CD8-positive, alpha-beta memory T cell (primary cell): ENCODE measurements at places on chromosomes 3 and 15. TPM values are rescaled to one million over a fixed set of nuclear protein-coding genes. Genes with fewer than 3 reads are reported as not detected.

The CYP8B1 gene
- not detected for polyA plus RNA-seq

The NME9 gene
- polyA plus RNA-seq, result 0.44 TPM

The LCTL gene
- not detected for polyA plus RNA-seq

- no peak overlapping the region for H3K4me3 ChIP-seq
- H3K27me3 ChIP-seq, result no peaks in the 10 kb centered on the region
- H3K36me3 ChIP-seq, result no peaks in the 10 kb centered on the region
- DNase-seq, result no peak
- no peak overlapping the region for H3K27ac ChIP-seq
- no peaks in the 10 kb centered on the region for H3K4me1 ChIP-seq
Measured at GRCh38 chr3:157347577-157348303, 88.9 kb upstream of the PTX3 start.

DNA sequence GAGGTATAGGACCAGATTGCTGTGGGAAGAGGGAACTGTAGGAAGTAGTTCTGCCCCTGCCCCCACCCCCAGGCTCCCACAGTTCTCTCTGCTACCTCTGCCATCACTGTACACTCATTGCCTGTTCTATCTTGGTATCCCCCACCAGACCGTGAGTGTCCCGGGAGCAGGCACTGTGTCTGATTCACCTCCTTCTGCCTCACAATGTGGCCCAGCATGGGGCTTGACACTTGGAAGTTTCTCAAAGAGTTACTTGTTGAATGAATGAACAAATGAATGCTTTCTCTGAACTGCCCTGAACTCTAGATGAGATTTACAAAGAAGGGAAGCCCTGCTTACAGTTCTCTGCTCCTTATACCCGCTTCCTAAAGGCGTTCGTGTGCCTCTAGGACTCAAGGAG lies 27.1 kb upstream of the PIK3CB start:
- H3K4me3 ChIP-seq, result no peak overlapping the region
- no peaks in the 10 kb centered on the region for H3K27me3 ChIP-seq
- no peaks in the 10 kb centered on the region for H3K4me1 ChIP-seq
- DNase-seq, result no peak
- H3K27ac ChIP-seq, result no peak overlapping the region
- no peaks in the 10 kb centered on the region for H3K36me3 ChIP-seq

DNA sequence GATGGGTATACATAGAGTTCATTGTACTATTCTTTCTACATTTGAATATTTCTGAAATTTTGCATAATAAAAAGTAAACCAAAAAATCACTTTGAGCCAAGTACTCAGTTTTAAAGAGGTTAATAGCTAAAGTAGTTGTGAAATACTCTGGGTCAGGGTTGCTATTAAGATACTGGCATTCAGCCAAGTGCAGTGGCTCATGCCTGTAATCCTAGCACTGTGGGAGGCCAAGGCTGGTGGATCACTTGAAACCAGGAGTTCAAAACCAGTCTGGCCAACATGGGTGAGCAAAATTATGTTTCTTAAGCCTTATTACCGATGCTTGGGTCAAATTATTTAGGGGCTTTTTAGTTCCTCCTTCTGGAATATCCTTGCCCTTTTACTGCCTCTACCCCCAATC lies 122.0 kb upstream of the MELTF start:
- no peaks in the 10 kb centered on the region for H3K27me3 ChIP-seq
- DNase-seq, result no peak
- no peak overlapping the region for H3K27ac ChIP-seq

DNA sequence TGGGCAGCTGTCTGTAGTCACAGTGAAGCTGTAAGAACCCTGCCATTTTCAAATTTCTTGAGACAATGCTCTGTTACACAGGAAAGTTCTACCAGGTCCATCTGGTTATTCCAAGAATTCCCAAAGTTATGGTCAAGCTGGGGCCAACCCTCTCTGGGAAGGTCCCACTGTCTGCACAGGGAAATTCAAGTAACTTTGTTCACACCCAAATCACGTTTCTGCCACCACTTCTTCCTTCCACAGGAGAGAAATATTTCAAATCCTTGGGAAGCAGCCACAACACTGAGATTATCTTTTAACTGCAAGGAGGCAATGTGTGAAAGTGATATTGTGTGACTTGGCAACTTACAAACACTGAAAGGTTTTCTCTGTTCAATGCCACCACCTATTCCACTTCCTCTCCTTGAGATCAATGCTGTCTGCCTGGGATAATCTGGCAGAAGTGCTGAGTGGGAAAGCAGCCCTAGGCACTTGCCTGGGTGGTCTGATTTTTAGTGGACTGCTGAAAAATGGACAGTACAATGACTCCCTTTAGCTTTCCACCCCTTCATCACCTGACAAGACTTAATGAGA lies 5.6 kb downstream of the SCAMP2 start:
- H3K4me1 ChIP-seq, result peaks cover 80% of the 10 kb centered on the region
- H3K27me3 ChIP-seq, result no peaks in the 10 kb centered on the region
- DNase-seq, result no peak
- peak overlapping the region; percentile 9 for H3K4me3 ChIP-seq
- no peaks in the 10 kb centered on the region for H3K36me3 ChIP-seq

GRCh38 chr3:194431554-194431953 lies 32.5 kb upstream of the GP5 start:
- no peaks in the 10 kb centered on the region for H3K4me1 ChIP-seq
- H3K4me3 ChIP-seq, result no peak overlapping the region
- peaks cover 39% of the 10 kb centered on the region for H3K36me3 ChIP-seq
- no peak overlapping the region for H3K27ac ChIP-seq

DNA sequence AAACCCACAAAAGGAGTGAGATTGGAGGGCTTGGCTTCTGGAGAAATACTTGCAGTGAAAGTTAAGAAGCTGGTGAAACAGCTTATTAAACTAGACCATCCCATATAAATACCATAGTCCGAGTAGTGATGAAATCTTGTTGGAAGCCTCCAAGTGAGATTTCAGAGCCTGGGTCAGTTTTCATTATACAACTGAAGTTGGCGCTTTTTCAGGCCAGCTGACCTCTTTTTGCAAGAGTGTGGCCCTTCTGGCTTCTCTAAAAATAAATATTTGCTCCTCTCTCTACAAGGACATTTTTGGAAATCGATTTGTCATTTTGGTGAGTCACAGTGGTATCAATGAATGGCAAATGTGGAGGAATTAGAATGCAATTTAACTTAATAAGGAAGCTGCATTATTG lies 51.2 kb upstream of the THRB start:
- H3K4me1 ChIP-seq, result no peaks in the 10 kb centered on the region
- no peak overlapping the region for H3K4me3 ChIP-seq
